Upper lobe of right lung (tissue), 1 donor: ENCODE measurements at places on chromosomes 6 and 20. TPM values are rescaled to one million over a fixed set of nuclear protein-coding genes. Genes with fewer than 3 reads are reported as not detected.

GRCh38 chr6:43428112-43428570, 800 bp downstream of the ABCC10 start:
- DNase-seq, result peak; percentile 59

GRCh38 chr6:157551041-157551832, 170.2 kb downstream of the ZDHHC14 start:
- DNase-seq, result no peak

DNA sequence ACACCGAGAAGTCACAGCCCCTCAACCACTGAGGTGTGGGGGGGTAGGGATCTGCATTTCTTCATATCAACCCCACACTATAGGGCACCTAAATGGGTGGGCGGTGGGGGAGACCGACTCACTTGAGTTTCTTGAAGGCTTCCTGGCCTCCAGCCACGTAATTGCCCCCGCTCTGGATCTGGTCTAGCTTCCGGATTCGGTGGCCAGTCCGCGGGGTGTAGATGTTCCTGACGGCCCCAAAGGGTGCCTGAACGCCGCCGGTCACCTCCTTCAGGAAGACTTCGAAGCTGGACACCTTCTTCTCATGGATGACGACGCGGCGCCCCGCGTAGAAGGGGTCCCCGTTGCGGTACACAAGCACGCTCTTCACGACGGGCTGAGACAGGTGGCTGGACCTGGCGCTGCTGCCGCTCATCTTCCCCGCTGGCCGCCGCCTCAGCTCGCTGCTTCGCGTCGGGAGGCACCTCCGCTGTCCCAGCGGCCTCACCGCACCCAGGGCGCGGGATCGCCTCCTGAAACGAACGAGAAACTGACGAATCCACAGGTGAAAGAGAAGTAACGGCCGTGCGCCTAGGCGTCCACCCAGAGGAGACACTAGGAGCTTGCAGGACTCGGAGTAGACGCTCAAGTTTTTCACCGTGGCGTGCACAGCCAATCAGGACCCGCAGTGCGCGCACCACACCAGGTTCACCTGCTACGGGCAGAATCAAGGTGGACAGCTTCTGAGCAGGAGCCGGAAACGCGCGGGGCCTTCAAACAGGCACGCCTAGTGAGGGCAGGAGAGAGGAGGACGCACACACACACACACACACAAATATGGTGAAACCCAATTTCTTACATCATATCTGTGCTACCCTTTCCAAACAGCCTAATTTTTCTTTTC, at the start of gene DCDC2:
DCDC2 (minus strand) TSS at position 724 of the 883 bp plus-strand sequence; CDS start at position 415, 309 bp downstream.
- DNase-seq, result peak; percentile 96

DNA sequence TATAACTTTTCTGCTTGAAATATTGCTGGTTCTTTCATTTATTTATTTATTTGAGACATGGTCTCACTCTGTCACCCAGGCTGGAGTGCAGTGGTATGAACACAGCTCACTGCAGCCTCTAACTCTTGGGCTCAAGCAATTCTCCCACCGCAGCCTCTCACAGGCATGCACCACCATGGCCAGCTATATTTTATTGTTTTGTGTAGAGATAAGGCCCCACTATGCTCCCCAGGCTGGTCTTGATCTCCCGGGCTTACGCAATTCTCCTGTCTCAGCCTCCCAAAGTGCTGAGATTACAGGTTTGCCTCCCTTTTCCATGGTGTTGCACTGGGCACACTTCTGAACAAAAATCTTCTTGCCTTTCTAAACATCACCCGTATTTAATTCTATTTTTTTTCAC, 39.1 kb upstream of the RNGTT start:
- no peak for DNase-seq

GRCh38 chr6:151784441-151785214, 22.9 kb upstream of the ESR1 start:
- no peak for DNase-seq

- no peak for DNase-seq
These were observed 178.0 kb downstream of the CLIC5 start for GRCh38 chr6:45837541-45838200.

DNA sequence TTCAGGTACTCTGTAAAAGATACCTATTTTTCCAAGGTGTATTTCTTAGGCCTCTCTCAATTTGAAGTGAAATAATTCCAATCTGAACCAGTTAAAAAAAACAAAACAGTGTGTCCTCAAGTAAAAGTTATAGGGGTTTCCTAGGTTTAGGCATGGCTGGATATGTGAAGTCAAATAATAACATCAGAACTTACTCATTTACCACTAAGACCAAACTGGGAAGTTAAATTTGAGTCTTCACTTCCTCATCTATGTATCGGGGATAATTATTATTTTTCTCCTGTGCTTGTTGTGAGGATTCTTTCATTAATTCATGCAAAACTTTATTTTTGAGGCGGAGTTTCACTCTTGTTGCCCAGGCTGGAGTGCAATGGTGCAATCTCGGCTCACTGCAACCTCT, 86.2 kb upstream of the PTPRK start:
- no peak for DNase-seq

MAK gene
- 0.29 TPM for total RNA-seq

TTK gene
- 0.55 TPM for total RNA-seq

- DNase-seq, result no peak
These were observed 112.1 kb upstream of the PMEPA1 start for GRCh38 chr20:57821935-57822334.

GRCh38 chr20:3692706-3693294, 11.0 kb upstream of the ADAM33 start:
- DNase-seq, result no peak

- no peak for DNase-seq
These were observed 3.9 kb downstream of the ACSS2 start for GRCh38 chr20:34880215-34880850.
